Pancreas (tissue), 10 donors: ENCODE measurements at places on chromosomes 5 and 9. TPM values are rescaled to one million over a fixed set of nuclear protein-coding genes. Genes with fewer than 3 reads are reported as not detected.

- no peak for DNase-seq
These were observed 63.4 kb downstream of the ANKRD33B start for GRCh38 chr5:10627160-10627701.

DNA sequence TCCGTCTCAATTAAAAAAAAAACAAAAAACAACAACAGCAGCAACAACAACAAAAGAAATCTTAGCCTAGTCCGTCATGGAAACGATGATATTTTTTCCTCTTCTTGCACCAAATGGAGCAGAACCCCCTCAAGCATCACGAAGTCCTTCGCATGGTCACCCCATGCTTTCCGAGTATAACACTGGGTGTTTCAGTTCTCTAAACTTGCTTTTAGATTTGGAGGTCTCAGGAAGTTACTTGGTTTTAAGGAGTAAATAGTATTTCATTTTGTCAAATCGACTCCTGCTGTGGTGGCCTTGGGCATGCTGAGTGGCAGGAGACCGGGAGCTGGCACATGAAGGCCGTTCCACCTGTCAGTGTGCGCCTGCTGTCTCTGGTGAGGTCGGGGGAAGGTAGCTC is 118.5 kb upstream of the CACNA1B start:
- no peak for DNase-seq

GRCh38 chr5:168303393-168304025 is 12.1 kb downstream of the WWC1 start:
- no peak for DNase-seq

DNA sequence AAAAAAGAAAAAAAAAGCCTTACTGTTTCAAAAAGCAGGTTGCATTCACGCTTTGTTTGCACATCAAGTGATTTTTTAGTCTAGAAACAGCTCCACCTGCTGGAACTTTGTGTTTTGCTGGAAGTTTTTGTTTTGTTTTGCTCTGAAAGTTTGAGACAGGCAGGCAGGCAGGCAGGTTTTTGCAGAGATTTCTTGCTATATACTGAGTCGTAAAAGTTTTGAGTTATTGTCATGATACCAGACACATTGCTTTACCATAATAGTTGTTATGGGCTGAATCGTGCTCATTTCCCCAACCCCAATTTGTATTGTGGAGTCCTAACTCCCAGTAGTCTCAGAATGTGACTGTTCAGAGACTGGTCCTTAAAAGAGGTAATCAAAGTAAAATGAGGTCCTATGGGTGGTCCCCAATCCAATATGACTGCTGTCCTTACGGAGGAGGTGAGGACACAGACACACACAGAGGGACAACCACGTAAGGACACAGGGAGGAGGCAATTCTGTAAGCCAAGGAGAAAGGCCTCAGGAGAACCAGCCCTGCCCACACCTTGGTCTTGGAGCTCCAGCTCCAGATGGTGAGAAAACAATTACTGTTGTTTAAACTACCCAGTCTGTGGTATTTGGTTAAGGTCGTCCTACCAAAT is 20.9 kb downstream of the OR2Y1 start:
- no peak for DNase-seq

- DNase-seq: no peak
These were observed 54.2 kb downstream of the ZSWIM6 start for GRCh38 chr5:61386045-61386800.

DNA sequence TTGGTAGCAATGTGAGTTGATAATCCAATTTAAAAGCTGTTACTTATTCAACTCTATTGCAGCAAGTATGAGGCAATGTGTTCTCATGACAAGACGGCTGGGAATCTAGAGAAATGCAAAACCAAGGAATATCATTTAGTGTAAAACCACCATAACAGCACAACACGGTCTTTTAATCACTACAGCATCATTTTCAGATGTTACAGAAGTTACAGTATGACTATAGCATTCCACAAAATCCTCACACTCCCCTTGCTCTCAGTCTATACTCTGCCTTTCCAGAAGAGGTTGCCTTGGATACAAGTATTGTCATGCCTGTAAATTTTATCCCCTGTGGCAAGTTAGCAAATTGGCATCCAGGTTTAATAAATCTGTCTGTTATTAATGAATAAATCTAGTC is 28.6 kb upstream of the TAS2R1 start:
- DNase-seq: no peak

DNA sequence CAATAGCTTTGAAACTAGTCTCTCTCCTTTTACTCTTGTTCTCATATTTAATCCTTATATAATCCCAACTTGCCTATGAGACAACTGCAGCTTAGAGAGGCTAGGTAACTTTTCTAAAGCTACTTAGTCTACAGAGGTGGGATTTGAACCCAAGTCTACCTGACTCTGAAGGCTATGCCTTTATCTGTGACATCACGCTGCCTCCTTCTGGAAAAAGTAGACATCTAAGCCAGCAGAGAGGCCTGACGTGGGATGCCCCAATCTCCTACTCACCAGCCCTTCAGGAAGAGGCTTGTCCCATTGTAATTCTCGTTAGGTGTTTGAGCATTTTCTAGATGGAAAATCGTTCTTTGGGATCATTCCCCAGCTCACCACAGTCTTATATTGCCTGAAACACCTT is 167.5 kb downstream of the HSPA4 start:
- DNase-seq: no peak

DNA sequence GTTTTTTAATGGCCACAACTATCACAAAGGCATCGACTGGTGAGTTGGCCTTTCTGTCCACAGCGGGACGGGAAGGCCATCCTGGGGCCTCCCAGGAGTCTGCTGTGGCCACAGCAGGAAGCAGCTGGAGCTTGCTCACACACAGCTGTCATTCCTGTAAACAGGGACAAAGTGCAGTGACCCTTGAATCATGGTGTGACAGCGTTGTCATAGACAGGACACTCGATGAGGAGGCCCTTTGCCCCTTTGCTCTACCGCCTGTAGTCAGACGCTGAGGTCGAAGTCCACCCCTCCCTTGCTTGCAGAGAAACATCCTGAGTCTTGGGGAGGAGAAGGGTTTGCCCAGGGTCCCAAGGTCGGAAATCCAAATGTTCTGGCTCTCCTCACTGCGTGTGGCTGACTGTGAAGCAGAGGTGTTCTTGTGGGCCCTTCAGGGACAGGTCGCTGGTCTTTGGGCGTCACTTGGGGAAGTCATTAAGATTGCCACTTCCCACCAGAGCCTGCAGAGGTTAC is 35.1 kb downstream of the NDST1 start:
- DNase-seq: no peak

DNA sequence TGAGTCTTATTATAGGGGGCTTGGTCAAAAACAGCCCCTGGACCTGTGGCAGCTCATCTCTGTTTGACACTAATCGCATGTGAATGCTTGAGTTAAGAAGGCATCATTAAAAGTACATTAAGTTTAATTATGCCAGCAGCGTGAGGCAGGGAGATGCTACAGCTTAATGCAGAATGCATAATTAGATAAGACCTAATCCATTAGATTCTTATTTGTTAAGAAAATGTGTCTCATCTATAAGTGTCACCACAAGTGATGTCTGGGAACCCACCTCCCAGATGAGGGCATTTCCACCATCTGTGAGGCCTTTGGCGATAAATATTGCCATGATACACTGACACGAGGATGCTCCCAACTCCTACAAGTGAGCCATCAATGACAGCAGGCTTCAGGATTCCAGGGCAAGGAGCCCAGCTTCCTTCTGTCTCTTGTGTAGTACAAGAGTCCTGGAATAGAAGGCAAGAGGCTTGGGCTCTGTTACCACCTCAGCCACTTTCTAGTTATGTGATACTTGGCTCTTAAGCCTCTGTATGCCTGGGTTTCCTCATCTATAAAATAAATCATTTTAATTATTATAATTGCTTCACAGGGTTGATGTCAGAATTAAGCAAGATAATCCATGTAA is 202.7 kb downstream of the FAM114A2 start:
- DNase-seq: no peak

DNA sequence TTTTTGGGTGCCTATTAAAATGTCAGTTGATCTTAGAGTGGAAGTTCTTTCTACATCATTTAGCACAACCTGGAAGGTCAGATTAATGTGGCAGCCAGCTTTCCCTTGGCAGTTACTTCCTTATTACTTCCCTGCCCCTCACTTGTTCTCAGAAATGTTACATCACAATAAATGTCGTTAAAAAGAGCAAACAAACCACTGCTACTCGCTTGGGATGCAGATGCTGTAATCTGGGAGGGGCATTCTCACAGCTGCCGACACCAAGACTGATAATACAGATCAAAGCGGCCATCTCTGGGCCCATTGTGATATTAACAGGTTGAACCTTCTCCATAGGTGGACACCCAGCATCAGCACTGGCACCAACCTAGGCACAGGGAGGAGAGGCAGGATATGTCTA is 29.3 kb downstream of the PLAC8L1 start:
- no peak for DNase-seq

DNA sequence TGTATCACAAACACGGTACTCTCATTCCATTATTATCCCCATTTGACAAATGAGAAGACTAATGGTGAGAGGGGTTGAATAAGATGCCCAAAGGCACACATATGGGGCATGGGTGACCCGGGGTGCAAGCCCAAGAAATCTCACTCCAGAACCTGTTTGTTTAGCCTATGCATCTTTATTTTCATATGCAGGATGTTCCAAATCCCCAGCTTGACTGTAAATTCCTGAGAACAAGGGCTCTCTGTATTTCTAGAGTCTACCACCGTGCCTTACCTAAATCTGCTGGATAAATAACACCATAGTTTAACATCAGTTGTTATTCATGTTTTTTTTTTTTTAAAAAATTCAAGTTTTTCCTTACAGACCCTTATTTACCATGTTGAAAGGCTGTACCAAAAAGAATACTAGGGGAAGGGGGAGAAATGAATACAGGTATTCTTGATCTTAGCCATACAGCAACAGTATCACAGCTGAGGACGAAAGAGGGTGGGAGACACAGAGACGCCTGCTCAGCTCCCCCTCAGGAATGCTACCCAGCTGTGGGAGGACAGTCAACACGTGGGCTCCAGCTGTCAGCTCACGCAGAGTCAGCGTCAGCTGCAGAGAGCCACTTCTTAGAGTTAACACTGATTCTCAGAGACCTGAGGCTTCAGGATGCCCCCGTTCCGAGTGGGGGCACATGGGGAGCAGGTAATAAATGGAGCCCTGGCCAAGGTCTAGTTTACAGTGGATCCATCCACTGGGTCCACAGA is 86.6 kb downstream of the MED27 start:
- DNase-seq: no peak

GRCh38 chr5:109743770-109744212 is 54.1 kb downstream of the MAN2A1 start:
- no peak for DNase-seq

GRCh38 chr5:132069994-132070393 is 3.6 kb upstream of the CSF2 start:
- DNase-seq: no peak

DNA sequence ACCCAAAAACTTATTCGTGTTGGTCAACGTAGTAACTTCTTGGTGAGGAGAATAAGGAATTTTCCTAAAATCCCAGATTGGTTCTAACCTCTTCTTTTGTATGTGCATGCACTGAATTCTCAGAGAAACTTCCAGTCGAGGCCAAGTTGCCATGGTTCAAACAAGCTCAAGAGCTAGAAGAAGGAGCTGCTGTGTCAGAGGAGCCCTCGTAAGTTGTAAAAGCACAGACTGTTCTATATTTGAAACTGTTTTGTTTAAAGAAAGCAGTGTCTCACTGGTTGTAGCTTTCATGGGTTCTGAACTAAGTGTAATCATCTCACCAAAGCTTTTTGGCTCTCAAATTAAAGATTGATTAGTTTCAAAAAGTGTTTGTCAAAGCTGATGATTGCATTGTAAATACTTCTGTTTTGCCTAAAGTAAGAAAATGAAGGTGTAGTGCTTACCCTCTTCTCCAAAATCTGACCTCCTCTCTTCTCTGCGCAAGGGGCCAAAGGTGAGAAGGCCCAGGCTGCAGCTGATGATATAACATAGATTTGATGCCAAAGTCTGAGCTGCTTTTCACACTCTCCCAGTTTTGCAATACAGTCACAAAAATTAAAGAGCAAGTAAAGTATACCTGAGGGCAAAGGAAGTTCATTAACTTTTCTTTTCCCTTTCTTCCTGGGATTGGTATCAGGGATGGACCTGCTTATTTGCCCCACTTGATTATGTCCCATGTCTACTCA is 210.8 kb downstream of the ADAMTSL1 start:
- no peak for DNase-seq

DNA sequence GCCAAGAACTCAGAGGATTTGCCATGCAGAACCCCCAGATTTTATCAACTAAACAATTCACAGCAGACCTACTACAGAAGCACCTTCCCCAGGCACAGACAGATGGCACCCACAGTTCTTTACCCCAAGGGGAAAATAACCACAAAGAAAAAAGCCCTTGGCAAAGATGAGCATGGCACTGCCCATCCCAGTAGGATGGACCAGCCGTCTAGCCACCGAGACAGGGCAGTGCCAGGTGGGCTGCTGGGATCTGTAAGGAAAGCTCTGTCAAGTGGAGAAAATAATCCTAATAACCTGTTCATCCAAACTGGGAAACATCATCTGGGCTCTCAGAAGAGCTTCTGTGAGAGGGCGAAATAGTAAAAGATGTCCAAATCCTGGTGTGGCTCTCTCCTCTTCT is 130.0 kb downstream of the COL23A1 start:
- DNase-seq: no peak

Gene ROPN1L
- total RNA-seq: 0.32 TPM

Gene LCN1
- not detected for total RNA-seq

Gene SPTAN1
- 77.0 TPM for total RNA-seq

Gene SLC25A2
- 0.19 TPM for total RNA-seq

Gene PARP8
- 14.0 TPM for total RNA-seq

Gene IL5
- total RNA-seq: not detected

Gene MAP3K1
- 12.6 TPM for total RNA-seq

Gene ZNF782
- 6.0 TPM for total RNA-seq
